NCI-H1417 (cell line): ENCODE measurements at places on chromosomes 16 and 17.

DNA sequence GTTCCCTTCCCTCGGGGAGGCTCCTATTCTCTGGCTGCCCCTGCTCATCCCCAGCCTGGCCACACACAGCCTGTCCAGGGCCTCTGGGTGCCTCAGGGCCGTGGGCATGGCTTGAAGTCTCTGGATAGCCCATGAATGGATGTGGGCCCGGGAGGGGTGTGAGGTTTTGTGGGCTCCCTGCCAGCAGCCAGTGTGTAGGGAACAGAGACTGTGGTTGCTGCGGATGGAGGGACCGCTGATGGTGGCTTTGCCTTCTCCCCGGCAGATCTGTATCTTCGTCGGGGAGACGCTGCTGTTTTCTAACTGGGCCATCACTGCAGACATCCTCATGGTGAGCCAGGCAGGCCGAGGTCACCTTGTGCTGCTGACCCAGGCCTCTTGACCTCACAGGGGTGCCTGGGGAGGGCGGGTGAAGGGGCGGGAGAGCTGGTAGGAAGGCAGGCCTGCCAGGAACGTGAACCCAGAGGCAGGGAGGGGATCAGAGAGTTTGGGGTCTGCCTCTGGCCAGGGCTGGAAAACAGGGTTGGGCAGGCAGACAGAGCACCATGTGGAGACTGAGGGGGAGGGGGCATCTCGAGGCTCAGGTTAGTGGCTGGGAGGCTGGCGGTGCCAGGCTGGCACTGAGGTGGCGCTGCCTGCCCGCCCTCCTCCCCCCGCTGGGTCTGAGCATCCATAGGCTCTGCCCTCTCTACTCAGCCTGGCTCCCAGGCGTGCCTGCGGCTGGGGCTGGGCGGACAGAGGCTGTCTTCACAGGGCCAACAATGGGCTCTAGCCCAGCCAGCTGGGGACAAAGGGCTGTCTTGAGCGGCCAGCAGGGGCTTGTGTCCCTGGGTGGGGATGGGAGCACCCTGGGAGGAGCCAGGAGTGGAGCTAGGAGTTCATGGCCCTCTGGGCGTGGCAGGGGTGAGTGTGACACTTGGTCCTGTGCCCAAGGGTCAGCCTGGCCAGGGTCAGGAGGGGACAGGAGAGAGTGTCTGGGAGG lies 21.4 kb downstream of the MYBBP1A start:
- DNase-seq, result peak; percentile 56

GRCh38 chr16:50613281-50613963 lies 65.2 kb downstream of the NKD1 start:
- no peak for DNase-seq

DNA sequence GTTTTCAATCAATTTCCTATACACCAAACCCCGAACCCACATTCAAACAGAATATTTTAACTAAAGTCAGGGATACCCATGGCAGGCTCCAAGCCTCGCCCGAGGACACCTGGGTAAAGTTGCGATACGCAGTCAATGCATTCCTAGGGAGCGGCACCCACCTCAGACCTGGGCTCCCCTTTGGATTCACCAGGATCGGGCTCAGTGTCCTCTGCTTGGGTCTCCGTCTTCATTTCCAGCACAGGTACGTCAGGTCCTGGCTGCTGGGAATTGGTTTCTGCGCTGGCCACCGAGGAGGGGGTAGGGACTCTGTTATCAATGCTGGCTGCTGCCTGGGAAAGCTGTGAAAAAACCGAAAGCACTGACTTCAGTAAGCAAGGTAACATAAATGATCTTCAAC lies 51.7 kb upstream of the TRAP1 start:
- DNase-seq, result no peak

GRCh38 chr17:903691-904481 lies 75.7 kb downstream of the NXN start:
- DNase-seq, result no peak

DNA sequence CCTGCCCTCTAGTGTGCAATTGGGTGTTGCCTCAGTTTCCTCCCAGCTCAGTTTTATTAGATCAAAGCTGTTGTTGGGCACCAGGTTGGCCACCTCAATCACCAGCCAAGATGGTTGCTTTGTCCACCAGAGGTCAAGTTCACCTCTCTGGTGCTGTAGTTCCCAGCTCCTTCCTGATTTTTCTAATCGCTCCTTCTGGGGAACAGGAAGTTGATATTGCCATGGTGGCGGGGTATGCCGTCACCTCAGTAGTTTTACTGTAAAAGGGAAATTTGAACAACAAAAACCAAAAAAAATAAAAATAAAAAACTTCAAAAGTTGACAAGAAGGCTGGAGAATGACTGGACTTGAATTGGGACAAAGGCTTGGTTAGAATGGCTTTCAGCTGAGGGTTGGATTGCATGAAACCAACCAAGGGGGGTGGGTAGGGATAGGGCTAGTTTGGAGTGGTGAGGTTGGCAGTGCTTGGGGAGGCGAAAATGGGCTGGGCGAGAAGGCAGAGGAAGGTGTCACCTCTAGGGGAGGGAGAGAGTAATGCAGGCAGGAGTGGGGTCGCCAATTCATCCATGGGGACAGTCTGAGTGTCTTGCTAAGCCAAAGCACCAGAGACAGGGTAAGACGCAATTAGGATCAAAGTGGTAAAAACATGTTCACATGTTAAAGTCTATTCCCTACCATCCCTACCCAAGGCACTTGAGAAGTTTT lies 6.2 kb downstream of the EFNB3 start:
- no peak for DNase-seq

DNA sequence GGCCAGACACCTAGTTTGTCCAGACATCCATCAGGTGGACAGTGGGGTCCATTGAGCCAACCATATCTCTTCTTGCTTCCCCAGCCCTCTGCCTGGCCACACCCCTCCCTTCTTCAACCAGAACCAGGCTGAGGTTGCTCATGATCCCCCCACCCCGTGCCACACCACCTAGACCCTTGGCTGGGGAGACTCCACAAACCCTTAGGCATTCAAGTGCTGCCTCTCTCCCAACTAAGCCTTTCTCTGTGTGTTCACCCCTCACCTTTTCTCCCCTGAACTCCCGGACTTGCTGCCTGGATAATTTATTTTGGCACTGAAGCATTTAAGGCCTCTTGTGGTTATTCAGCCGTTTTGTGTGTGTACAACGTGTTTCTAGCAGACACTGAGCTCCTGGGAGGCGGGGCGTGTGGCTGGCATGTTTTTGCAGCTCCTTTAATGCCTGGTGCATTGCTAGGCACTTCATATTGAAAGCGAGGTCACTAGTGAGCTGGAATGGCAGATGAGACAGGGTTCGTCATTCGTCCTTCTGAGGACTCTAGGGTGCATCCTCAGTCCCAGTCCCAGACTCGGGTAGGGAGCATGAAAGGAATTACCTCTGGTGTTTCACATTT lies 28.7 kb downstream of the CACNA1G start:
- peak; percentile 82 for DNase-seq

DNA sequence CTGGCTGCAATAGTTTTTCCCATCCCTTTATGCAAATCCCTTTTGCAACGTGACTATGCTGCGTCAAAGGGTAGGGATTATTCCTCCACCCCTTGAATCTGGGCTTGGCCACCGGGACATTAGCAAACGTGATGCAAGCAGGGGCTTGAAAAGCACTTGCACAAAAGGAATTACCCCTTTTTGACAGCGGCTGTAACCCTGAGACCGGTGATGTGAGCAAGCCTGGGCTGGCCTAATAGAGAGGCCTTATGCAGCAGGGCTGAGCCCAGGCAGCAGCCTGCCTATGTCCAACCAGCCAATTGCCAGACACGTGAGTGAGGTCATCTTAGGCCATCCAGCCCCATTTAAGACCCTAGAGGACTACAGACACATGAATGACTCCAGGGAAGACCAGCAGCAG lies 30.4 kb upstream of the PAFAH1B1 start:
- DNase-seq, result no peak

DNA sequence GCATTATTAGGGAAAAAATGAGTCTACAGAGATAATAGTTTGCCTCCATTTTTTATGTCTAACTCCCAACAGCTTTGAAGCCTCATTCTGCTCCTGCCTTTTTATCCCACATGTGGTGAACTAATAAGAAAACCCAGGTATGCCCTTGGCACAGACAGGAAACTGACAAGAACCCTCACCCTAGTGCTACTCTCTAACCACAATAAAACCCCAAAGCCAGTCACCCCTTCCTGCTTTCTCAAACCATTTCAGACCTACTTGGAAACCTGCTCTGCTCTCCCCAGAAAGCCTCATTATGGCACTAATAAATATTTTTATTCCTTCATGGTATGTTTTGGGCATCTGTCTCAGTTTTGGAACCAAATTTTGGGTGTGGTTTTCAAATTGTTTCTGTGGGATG lies 3.9 kb upstream of the MARVELD3 start:
- no peak for DNase-seq

GRCh38 chr16:57993897-57994296 lies 6.6 kb downstream of the ZNF319 start:
- DNase-seq, result no peak

GRCh38 chr16:50989047-50989446 lies 162.0 kb downstream of the SALL1 start:
- DNase-seq, result no peak

DNA sequence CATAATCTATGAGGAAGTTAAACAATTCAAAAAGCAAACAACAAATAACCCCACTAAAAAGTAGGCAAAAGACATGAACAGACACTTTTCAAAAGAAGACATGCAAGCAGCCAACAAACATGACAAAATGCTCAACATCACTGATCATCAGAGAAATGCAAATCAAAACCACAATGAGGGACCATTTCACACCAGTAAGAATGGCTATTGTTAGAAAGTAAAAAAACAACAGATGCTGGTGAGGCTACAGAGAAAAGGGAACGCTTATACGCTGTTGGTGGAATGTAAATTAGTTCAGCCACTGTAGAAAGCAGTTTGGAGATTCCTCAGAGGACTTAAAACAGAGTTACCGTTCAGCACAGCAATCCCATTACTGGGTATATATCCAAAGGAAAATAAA lies 24.4 kb downstream of the TNFRSF13B start:
- no peak for DNase-seq

DNA sequence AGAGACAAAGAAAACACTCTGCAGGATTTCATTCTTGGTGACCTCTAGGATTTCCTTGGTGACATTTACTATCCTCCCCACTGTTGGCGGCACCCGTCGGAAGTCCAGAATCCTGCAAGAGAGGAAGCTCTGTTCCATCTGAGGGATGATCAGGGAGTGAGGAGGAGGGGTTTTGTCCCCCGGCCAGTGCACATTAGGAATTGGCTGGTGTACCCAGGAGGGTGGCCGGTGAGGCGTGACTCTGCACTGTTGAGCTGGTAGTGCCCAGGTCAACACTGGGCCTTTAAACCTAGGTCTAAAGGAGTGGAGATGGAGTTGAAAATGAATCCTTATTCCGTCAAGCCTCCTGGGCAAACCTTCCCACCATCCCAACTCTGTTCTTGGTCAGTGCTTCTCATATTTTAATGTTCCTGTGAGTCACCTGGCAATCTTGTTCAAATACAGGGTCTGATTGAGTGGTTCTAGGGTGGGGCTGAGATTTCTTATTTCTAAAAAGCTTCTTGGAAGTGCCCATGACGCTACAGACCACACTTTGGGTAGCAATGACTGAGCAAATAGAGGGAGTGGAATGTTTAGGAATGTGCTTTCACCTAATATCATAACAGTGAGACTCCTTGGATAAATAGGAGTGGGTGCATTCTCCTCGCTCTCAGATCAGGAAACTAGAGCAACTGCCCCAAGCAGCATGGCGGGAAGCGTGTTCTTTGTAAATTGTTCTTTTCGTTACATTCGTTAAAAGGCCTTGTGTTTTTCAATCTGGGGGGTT lies 30.7 kb downstream of the PRKAR1A start:
- no peak for DNase-seq

DNA sequence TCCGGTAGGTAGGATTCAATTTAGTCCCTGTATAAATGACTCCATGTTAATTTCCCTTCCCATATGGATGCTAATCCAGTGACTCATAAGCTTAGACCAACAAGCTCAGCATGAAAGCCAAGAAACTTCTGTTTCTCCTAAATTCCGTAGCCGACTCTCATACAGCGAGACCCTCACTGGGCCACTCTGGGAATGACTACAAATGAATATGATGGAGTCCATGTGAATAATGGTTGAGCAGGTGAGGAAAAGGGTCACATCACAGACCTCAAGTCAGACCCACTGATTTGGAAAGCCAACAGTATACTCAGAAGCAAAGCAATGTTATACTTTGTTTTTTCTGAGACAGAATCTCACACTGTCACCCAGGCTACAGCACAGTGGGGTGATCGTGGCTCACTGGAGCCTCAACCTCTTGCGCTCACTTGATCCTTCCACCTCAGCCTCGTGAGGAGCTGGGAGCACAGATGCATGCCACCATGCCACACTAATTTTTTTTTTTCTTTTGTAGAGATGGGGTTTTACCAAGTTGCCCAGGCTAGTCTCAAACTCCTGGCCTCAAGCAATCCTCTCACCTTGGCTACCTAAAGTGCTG lies 14.6 kb downstream of the RSL1D1 start:
- no peak for DNase-seq

DNA sequence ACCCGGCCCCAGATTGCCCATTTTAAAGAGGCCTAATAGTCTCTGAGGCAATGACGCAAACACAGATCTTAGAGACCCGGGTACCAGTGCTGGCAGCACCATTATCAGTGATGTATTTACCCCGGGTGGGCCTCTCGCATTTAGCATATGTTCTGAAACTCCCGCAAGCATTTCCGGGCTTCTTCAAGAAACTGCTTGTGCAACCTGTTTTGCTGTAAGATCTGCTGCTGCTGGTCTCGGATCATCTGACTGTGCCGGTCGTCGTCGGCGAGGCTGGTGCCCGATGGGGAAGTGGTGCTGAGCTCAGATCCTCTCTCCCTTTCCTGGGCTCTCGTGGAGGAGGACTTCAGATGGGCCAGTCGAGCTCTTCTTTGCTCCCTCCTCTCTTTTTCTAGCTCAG lies 12.5 kb downstream of the CEP295NL start:
- DNase-seq, result no peak

- no peak for DNase-seq
Observed at GRCh38 chr17:6212766-6213165, 142.6 kb downstream of the WSCD1 start.

DNA sequence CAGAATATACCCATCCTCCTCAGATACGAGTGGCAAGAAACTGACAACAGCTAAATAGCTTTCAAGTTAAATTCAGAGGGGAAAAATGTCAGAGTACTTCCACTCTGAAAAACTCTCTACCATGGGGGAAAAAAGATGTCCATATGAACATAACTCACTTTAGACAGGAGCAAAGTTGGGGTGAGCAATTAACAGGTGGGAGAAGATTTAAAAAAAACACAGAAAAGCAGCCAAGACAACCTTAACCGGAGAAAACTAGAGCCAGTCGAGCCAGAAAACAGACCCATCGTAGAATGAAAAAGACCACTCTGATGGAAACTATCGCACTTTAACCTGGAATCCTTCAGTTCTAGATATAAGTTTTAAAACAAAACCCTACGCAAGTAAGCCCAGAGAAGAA lies 833 bp downstream of the TERF2 start:
- DNase-seq, result no peak

GRCh38 chr17:53319947-53320346 lies 502.8 kb upstream of the KIF2B start:
- DNase-seq, result no peak

- DNase-seq, result no peak
Observed at GRCh38 chr17:28907709-28908475, 5.0 kb upstream of the DHRS13 start.

DNA sequence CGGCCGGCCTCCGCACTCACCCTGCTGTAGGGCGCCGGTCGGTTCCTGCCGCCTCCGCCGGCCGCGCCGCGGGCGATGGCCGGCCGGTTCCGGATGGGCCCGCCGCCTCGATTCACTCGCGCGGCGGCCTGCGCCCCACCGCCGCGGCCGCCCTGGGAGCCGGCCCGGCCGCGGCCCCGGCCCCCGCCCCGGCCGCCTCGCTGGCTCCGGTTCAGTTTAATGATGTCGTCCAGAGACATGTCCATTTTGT lies 158 bp downstream of the ALYREF start:
- no peak for DNase-seq
